ENCODE measurements at places on chromosomes 7 and 10. TPM values are rescaled to one million over a fixed set of nuclear protein-coding genes. Genes with fewer than 3 reads are reported as not detected.

Gene ATP6V0A4
- total RNA-seq, result 0.09 TPM

Gene SLC18A3
- total RNA-seq, result not detected

Gene PLPP4
- total RNA-seq, result 0.46 TPM

Gene HTR5A
- not detected for total RNA-seq

Gene LRRC4
- total RNA-seq, result 0.46 TPM

Gene CPVL
- 0.71 TPM for total RNA-seq

Gene CRYGN
- 0.74 TPM for total RNA-seq

Gene GOLGA7B
- total RNA-seq, result not detected
